ENCODE measurements at places on chromosomes 12 and 14.

DNA sequence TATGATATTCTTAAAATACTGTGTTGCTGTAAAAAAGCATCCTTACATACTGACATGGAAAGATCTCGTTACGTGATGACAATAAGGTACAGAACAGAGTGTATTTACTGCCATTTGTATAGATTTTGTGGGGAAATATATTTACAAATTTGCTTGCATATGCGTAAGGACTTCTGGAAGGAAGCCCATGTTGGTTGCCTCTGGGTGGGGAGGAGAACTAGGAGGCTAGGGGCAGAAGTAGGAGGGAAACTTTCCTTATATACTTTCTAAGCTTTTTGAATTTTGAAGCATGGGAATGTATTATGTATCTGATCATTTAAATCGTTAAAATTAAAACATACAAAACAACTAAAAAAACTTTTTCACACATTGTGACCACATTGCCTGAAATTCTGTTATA is 9.7 kb downstream of the MYO1A start:
- no peak for DNase-seq

DNA sequence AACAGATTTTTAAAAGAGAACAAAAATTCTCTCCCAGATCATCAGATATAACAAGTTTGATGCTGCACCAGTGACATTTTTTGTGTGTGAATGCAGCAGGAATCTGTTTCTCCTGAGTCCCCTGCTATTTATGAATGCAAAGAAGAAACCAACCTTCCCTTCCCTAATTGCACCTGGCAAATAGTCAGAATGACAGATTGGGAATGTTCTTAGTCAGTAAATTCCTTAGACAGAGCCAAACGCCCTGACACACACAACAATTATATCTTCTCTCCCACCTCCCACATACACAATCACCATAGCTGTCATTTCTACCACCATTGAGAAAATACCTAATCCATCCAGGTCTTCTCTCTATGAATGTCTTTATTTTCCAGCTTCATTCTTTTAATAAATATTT is 174.4 kb downstream of the ALG10B start:
- no peak for DNase-seq

DNA sequence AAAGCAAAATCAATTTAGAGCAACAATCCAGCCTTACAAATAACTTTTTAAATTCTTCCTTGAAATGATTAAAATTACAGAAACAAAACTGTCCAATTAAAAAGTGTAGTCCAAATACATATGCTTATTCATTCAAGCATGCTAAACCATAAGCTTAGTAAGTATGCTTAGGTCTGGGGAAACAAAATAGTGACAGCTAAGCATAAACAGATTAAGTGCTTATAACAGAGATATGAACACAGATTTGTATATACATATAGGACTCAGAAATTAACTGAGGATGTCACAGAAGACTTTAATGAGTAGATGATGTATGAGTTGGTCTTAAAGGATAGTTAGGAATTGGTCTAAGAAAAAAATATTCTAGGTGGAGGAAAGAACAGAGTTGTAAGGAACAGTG is 41.8 kb downstream of the SCAF11 start:
- no peak for DNase-seq

DNA sequence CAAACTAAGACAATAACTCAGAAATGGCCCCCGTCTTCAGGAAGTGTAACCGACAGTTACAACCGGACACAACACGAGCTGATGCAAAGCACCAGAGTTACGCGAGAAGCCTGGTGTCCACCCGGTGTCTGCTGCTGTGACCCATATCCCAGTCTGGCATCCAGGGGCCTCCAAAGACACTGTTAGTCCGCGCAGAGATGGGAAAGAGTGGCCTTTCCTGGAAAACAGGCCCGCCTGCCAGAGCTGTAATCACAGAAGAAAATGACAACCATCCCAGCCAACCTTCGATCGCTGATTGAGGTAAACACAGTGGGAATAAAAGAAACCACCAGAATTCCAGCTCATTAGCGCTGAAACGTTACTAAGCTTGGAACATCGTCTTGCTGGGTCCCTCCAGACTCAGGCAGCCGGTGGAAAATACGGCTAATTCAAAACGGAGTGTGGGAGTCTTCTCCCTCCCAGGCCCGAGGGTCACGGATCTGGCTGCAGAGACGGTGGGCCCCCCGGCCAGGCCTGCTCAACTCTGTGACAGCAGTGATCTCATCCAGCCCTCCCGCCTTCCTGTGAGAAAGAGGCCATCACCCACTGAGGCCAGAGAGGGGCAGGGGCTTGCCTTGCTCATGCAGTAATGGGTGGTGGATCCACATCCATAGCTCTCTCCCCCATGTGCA is 273.9 kb upstream of the RTL1 start:
- DNase-seq: no peak

DNA sequence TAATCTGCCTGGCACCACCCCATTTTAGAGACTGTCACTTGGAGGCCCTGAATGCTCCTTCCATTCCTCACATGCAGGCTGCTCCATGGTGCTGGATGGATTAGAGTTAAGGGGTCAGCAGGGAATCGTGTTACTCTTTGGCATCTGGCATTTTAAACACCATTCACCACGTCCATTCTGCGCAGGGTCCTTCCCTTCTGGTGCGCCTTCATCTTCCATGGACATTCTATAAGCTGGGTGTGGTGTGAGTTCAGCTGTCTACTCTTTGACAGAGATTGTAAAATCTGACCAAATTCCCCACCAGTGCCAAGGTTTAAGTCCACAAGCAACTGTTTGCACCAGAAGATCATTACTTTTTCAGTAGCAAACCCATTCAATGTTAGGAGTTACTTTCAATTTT is 47.8 kb downstream of the GIT2 start:
- DNase-seq: no peak

- peak; percentile 69 for DNase-seq
These were observed 52.2 kb downstream of the ATF7IP start for GRCh38 chr12:14417715-14418114.

DNA sequence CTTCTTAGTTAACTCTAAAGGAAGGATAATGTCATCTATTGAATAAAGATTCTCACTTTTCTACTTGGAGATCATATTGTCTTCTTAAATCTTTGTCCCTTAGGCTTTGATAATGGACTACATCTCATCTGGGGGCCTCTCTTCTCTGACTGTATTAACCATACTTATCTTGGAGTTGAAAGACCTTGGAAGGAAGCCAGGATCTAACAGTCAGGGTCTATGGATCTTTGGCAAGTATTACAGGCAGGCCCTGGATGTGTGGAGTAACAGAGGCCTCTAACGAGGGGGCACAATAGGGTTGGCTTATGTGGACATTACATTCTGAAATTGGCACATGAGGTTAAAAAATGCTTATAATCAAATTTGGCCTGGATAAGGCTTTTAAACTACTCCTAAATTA is 513.8 kb downstream of the NRXN3 start:
- DNase-seq: no peak

DNA sequence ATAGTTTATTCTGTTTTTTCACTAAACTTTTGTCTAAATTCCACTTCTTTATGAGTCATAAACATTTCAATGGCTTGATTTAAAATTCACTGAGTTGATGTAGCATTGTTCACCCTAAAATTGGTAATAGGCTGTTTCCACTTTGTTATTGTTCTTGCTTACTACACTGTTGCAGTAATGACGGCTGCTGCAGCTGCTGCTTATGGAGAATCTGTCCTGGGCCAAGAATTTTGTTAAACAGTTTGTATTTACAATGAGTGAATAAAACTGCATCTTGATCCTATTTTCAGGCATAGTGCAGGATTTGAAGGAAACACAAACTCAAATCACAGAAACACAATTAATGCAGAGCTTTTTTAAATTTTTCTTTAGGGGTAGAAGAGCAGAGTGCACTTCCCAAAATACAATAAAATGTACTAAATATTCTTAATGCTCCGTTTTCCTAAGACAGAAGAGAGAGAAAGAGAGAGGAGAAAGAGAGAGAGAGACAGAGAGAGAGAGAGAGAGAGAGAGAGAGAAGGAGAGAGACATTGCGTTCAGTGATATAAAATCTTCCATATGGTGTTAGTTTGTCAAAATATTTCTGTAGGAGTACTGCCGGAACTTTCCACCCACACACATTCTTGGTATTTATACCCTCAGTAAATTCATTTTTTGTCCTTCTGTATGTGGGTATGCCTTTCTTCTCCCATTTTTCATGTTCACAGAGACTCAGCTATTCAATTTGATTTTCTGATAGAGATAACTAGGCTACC is 266.4 kb downstream of the LRFN5 start:
- no peak for DNase-seq

- no peak for DNase-seq
These were observed 311.2 kb downstream of the CACNA1C start for GRCh38 chr12:2363836-2364609.

GRCh38 chr12:115378291-115378690 is 694.3 kb upstream of the TBX3 start:
- DNase-seq: no peak

GRCh38 chr14:59474172-59474571 is 9.0 kb upstream of the GPR135 start:
- no peak for DNase-seq

DNA sequence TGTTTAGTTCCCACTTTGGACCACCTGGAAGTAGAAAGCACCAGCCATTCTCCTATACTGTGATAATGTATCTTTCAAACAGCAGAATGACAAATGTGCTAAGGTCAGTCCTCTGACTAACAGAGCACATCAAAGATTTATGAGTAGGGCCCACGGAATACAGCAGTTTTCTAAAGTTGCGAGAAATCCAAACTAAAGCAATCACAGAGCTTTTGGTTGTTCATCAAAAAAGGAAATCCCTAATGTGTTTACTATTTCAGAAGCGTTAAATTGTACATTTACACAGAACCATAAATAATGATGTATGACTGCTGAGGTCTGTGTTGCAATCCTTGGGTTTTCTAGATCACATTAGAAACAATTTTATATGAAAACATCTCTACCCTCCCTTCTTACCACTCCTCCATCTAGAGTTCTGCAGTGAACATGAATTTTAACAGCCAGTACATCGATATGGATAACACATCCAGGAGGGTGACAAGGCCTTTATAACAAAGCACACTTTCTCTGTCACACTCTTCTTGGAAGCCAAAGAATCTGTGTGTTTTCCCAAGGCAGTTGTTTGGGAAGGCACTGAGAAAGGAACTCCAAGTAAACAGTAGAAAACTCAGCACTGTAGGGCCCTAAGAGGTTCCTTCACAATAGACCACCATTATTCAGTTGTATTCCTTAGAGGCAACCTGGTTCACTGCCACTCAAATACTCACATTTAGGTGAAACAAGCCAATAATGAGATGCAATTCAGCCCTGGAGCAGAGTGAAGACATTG is 7.3 kb downstream of the KITLG start:
- DNase-seq: no peak

GRCh38 chr14:101080922-101081593 is 177.5 kb upstream of the RTL1 start:
- no peak for DNase-seq

GRCh38 chr12:10965476-10965875 is 21.2 kb downstream of the TAS2R50 start:
- DNase-seq: no peak

- no peak for DNase-seq
These were observed 715.7 kb downstream of the NRXN3 start for GRCh38 chr14:78885884-78886283.

DNA sequence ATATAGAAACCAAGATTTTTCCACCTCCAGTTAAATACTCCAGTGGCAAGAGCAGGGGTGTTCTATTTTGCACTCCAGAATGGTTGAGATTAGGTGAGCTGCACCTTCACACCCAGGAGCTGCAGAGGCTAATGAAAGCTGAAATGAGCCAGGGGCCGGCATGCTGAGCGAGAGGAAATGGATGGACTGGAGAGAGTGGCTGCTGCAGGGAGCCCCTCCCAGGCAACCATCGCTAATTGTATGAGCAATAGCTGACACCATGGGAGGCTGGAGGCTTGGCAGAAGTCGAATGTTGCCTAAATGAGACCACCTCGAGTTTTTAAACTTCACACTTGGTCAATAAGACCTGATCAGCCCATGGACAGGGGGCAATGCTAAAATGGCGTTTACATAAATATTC is 301.8 kb upstream of the TMPO start:
- DNase-seq: no peak

- peak; percentile 98 for DNase-seq
These were observed at the start of gene MAGOHB for GRCh38 chr12:10613349-10614055. TSS of gene MAGOHB (minus strand) at chr12:10613609. CDS start at chr12:10613532, 77 bp downstream.

- DNase-seq: no peak
These were observed 23.2 kb downstream of the CFL2 start for GRCh38 chr14:34691206-34691605.

DNA sequence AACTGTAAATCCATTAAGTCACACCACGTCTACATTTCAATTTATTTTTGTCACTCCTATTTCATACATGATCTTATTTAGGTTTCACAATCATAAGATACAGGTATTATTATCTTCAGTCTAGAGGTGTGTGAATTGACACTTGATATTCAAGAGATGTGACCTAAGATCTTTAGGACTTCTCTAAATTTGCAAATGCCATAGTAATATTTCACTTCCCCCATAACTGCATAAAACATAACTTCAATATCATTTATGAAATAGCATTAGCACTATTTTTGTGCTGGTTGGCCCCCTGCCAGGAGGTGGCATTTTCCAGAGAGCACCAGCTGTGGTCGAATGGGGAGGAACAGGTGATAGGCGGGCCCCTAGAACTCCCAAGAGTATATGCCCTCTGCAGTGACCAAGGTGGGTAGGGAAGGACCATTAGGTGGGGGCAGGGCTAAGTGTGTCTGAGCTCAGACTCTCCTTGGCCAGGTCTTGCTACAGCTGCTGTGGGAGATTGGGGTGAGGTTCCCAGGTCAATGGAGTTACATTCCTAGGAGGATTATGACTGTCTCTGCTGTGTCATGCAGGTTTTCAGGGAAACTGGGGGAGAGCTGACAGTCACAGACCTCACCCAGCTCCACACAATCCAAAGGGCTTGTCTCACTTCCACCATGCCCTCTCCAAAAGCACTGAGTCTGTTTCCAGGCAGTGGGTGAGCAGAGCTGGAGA is 49.2 kb upstream of the ERGIC2 start:
- peak; percentile 6 for DNase-seq

DNA sequence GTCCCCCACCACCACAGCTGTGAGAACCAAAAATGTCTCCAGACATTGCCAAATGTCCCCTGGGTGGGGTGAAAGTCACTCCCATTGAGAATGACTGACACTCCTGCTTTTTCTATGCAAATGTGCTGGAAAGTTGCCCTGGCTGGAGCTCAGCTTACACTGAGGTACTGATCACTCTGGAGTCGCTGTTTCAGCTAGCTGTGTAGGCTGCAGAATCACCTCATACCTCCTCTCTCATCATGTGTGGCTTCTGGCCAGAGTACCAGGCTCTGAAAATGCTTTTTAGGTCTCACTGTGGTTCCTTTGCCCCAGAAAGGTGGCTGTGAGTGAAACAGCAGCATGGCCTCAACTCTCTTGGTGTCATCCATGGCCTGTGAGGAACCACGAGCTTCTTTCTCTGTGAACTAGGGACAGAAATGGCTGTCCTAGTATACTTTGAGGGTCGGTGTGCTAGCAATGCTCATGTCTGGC is 414.4 kb downstream of the DPF3 start:
- no peak for DNase-seq

GRCh38 chr12:53190108-53190729 is 9.5 kb upstream of the CSAD start:
- no peak for DNase-seq

- no peak for DNase-seq
These were observed 40.2 kb downstream of the STAB2 start for GRCh38 chr12:103627189-103627855.

Measured in suppressor macrophage (primary cell).